D341Med (cell line): ENCODE measurements at places on chromosomes 12 and 14.

DNA sequence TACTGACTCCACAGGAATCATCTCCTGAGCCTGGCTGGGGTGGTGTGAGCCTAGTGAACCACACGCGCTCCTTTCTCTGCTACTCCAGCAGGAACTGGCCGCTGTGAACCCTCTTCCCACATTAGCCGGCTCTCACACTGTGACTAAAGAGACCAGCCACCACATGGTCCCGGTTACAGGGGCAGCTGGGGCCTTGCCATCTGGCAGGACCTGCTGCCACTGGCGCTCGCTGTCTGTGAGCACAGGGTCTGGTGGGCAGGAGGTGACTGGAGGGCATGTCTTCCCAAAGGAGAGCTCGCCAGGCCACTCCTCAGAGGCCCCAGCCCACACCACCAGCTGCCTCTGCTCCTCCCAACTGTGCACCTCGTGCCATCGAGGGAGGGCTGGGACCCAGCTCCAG lies 99.3 kb downstream of the SINHCAF start:
- no peak for DNase-seq

DNA sequence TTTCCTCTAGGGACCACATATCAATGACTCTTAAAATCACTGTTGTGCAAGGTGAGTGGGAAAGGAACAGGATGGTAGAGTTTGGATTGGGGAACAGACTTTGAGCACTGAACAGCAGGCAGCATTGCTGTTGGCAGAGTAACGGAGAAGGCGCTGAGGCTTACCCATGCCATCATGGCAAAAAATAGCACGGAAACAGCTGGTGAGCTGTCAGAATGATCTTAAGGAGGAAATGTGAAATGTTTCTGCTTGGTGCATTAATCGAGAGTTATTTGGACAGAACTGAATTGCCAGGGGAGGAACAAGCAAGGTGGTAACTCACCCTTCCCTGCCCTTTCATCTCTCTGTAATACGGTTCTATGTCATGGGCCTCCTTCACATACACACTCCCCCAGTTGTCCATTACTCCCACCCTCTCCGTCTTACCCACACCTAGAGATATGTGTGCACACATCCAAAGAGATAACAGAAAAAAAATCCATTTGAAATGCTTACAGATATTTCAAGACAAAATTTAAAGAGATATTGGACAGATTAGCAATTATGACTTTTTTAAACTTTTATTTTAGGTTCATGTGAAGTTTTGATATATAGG lies 572.5 kb downstream of the DIO2 start:
- DNase-seq: no peak

GRCh38 chr14:77125281-77125801 lies 16.2 kb downstream of the ZDHHC22 start:
- DNase-seq: no peak

DNA sequence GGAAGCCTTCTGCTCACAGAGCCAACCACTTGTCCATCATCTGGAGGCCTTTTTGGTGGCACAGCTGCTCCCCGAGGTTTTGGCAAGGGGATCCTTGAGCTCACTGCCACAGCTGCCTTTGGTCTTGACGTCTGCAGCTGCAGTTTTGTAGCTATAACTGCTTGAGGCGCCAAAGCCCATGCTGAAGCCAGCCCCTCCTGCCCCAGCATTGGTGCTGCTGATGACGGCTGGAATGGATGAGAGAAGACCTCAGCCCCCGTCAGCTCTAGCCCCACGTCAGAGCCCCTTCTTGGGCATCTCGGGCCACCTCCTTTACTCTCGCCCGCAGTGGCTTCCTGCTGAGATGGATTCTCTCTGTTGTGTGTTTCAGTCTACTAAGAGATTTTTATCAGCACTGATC lies 12.3 kb upstream of the KRT74 start:
- no peak for DNase-seq

GRCh38 chr12:32651956-32652210 lies 27.2 kb upstream of the DNM1L start:
- no peak for DNase-seq

GRCh38 chr12:107435520-107435919 lies 250.1 kb upstream of the PWP1 start:
- no peak for DNase-seq

GRCh38 chr14:35533357-35534207 lies at the start of gene INSM2:
TSS of gene INSM2 (plus strand) at chr14:35534164. CDS start at chr14:35534253, 89 bp downstream.
- peak; percentile 96 for DNase-seq

GRCh38 chr12:16285586-16285985 lies 8.1 kb upstream of the SLC15A5 start:
- DNase-seq: no peak

DNA sequence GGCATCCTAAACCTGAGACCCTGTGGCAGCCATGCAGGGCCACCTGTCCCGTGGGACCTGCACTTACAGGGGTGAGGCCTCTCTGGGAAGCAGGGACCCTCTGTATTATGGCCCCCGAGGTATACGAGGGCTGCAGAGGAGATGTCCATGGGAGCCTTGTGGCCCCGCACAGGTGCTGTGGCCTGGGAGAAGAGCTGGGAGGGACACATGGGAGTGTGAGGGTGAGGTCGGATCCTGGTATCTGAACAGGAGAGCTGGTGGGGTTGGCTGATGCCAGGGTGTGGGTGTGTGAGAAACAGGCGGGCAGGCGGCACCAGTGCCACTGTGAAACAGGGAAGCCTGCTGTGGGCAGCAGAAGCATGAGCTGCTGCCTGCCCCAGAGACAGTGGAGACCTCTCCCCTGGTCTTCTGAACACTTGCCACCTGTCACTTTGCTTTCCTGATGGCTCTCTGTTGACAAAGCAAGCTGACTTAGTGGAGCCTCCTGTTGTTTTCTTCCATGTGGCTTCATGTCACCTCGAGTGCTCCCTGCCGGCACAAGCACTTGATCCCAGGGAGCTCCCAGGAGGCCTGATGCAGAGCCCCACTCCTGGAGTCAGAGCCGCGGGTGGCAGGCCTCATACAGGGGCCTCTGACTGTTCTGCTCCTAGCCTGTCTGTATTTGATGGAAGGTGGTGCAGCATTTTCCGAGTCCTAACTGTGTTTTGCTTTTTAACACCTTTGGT lies 19.8 kb upstream of the AMN start:
- DNase-seq: peak; percentile 76

GRCh38 chr14:93974833-93975232 lies 1.5 kb downstream of the ASB2 start:
- DNase-seq: no peak

- peak; percentile 38 for DNase-seq
Observed at GRCh38 chr12:22100958-22101748, 55.1 kb downstream of the CMAS start.

- no peak for DNase-seq
Observed at GRCh38 chr14:68695326-68695768, 97.5 kb downstream of the ZFP36L1 start.
